ENCODE measurements at places on chromosomes 3 and 15.

- DNase-seq: peak; percentile 39
These were observed 34.7 kb downstream of the XXYLT1 start for GRCh38 chr3:195236076-195236798.

DNA sequence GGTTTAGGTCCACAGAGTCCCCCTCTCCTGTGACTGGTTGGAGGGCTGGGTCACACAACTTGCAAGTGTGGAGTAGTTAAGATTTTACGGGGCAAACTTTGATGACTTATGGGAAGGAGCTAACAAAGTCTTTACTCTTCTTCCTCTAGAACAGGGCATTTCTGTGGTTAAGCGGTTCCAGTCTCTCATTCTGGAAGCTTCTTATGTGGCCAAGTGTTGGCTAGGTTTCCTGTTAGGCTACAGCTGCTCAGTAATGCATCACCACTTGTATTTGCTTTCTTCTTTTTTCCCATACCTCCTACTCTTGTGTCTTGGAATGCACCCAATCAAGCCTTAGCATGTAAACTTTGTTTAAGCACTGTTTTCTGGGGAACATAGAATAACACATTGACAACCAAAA, 100.6 kb upstream of the PLAAT1 start:
- DNase-seq: no peak

DNA sequence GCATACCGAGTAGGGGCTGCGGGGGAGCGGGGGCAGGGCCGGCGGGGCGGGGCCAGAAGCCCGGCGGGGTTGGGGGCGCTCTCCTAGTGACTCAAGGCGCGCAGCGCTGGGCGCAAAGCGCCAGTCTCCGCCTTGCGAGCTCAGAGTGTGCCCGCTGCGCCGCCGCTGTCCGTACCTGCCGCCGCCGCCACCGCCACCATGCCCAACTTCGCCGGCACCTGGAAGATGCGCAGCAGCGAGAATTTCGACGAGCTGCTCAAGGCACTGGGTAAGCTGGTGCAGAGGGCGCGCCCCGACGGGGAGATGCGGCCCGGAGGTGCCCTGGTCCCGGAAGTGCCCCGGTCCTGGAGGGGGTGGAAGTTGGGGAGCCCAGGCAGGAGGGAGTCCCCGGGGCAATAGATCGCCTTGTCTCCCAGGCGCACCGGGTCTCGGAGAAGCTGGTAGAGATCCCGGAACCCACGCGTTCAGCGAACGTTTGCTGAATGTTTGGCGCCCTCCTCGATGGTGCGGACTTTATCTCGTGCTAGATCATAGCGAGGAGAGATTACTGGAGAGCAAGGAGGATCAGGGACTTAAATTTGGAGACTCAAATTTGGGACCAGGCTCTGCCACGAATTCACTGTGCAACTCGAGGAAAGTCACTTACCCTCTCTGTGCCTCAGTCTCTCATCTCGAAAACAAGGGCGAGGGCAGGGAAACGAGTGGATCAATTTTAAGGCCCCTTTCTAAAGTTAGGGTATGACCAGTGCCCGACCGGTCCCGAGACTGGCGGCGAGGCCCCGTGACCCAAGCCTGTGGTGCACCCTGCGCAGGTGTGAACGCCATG, at the start of gene CRABP1:
CRABP1 (plus strand) TSS at position 123 of the 826 bp plus-strand sequence; CDS start at position 199, 76 bp downstream.
- DNase-seq: peak; percentile 17

DNA sequence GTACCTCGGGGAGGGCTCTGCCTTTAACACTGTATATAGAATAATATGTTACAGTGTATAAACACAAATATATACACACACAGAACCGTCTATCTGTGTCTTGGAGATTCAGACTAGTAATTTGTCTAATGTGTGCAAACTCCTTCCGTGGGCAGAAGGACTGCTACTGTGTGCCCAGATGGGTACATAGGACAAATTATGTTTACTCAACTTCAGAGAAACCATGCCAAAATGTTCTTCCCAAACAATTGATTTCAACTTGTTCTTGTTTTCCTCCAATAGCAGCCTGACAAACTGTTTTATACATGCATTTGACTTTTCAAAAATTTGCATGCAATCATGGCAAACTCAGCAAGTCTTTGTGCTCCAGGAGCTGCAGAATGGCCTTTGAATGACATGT, 97.5 kb downstream of the FRMD5 start:
- no peak for DNase-seq

GRCh38 chr15:93324186-93324975, 235.4 kb upstream of the RGMA start:
- no peak for DNase-seq

DNA sequence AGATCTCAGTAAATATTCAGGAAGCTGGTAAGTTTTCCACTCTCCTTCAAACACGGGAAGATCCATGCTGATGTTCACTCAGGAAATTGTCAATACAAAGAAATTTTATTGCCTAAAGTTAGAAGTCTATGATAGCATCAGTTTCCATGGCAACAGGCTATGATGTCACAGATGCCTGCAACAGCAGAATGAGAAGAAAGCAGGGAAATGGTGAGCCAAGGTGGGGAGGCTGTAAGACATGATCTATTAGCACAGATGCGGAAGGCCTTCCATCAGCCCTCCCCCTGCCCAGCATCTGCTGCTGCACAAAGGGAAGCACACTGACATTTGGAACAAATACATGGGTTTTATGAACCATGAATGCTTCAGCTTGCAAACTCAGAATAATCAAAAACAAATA, 28.6 kb downstream of the EPHB1 start:
- DNase-seq: no peak

DNA sequence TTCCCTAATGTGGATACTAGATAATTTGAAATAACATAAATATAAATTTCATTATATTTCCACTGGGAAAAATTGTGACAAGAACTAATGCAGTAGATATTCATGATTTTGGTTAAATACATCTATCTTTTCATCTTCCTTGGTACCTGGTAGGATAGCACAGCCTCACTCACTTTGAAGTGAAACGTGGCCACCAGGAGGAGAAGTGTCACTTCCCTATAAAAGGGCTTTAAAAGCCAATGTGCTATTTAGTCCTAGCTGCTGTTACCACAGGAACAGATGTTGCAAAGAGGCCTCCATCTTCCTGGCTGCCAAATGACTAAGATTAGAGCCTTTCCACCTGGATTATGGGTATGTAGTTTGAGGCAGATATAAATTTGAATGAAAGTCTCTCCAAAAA, 140.0 kb downstream of the PLOD2 start:
- DNase-seq: no peak

GRCh38 chr15:41183581-41183980, 47.0 kb downstream of the EXD1 start:
- no peak for DNase-seq

DNA sequence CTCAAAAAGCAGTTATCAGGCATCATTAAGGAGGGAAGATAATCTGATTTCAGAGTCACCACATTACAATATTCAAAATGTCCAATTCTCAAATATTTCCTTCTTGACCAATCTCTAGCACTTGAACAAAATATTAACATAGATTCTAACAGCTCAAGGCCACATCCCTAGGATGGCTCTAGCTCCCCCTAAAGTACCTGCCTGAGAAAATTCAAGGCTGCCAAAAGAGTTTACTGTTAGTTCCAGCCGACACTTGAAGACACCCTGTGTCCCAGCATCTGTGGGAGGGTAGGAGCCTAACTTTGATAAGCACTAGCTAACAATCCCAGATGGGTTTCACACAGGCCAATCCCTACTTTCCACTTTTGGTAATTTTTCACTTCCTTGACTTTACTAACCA, 10.4 kb downstream of the NSMCE3 start:
- DNase-seq: no peak

DNA sequence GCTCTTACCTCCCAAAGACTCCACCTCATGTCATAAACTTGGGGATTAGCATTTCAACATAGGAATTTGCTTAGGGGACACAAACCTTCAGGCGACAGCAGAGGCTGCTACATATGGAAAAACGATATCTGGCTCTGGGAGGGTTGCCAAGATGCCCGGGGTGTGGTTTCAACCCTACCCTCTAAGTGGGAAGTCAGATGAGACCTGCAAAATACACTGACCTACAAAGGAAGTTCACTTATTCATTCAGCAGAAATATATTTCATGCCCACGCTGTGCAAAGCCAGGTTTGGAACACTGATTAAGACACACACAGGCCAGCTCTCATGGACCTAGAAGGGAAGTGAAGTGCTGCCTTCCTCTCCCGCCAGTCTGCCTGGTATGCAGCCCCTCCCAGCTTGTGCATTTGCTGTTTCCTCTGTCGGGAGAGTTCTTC, 239.3 kb downstream of the FEZF2 start:
- no peak for DNase-seq

DNA sequence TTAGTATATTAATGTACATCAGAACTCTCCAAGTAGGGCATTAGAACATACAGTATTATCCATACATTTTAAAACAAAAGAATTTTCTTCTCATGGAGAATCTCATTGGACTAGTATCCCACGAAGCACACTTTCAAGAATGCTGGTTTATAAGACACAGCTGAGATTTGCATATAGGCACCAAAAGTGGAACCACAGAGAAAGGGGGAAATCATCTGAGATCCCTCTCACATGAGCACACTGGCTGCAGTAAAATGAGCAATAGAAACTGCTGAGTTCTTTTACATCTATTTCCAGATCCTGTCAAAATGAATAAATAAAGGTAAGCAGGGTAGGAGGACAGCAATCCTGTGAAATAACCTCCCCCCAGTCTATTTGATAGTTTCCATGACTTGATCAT, 665.3 kb downstream of the FHIT start:
- DNase-seq: no peak

GRCh38 chr3:12142476-12142875, 16.2 kb downstream of the TIMP4 start:
- DNase-seq: no peak

Data from activated naive CD4-positive, alpha-beta T cell treated with anti-CD3 and anti-CD28 coated beads, Interleukin-2, amount 50 U/mL, for 72 hours (primary cell).